Fibroblast of villous mesenchyme (primary cell): ENCODE measurements at places on chromosomes 2 and 18.
A peak's percentile ranks its signal among the peaks of the same experiment; 100 is the strongest.

- DNase-seq = no peak
Measured at GRCh38 chr18:23776306-23776705, 87.1 kb downstream of the LAMA3 start.

DNA sequence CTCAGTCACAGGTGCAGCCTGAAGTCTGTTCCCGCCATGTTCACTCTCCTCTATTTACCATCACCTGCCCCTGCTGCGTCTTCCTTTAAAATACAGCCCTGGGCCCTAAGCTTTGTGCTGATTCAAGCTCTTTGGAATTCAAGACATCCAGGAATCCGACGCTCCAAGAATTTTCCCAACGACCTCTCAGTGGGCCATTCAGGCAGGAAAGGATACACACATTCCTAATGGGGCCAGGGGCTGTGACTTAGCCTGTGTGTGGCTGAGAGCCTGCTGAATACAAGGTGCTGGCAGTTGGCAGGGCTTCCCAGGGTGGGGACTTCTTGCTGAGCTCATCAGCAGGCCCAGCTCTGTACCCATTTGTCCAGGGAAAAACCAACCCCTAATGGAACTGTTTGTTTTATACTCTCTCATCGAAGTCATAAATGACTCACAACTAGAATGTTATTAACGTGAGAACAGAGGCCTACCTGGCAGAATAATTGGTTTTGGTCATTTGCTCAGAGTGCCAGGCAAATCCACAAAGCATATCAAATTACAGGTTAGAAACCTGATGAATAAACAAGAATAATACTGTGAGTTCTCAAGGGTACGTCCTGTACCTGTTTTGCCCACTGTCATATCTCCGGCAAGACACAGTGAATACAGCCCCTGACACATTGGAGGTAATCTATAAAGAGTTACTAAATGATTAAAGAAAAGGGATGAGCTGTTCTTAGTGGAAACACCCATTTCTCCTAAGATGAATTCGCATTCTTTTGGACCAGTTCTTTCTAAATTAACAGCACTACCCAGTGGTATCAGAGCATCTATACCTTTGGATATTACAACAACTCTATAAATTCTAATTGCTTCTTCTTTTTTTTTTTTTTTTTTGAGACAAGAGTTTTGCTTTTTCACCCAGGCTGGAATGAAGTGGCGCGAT lies 12.6 kb upstream of the KCMF1 start:
- DNase-seq = peak; percentile 82

DNA sequence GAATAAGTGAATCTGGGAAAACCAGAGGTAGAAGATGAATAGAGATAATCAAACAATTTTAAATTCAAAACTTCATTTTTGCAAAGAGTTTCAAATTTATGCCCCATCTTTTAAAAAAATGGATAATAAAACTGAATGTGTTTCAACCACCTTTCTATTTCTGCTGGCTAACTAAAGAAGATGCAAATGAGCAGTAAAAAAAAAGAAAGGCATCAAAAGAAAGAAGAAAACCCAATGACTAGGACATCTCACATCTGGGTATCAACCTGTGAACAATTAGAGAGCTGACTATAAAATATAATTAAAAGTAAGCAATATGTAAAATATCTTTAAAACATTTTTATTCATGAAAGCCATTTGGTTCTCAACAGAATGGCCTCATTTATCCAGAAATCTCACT lies 2.5 kb downstream of the PGAP1 start:
- no peak for DNase-seq

- DNase-seq = peak; percentile 34
Measured at GRCh38 chr2:161159456-161160225, 587 bp upstream of the TANK start.

DNA sequence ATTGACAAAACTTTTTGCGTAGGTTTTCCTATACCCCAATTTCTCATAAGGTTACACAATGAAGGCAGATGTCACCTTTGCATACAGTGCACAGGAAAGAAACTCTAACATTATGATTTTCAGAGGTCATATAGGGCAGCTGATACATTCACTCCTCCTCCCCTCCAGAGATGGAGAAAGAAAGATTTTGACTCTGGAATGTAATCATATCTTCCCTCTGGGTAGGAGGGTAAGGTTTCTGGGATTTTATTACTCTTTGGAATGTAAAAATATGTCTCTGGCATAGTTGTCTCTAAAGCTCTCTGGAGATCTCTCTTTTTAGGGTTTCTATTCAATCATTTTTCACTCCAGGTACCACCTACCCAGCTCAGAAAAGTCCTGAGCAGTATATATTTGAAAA lies 398.3 kb downstream of the GPD2 start:
- no peak for DNase-seq

DNA sequence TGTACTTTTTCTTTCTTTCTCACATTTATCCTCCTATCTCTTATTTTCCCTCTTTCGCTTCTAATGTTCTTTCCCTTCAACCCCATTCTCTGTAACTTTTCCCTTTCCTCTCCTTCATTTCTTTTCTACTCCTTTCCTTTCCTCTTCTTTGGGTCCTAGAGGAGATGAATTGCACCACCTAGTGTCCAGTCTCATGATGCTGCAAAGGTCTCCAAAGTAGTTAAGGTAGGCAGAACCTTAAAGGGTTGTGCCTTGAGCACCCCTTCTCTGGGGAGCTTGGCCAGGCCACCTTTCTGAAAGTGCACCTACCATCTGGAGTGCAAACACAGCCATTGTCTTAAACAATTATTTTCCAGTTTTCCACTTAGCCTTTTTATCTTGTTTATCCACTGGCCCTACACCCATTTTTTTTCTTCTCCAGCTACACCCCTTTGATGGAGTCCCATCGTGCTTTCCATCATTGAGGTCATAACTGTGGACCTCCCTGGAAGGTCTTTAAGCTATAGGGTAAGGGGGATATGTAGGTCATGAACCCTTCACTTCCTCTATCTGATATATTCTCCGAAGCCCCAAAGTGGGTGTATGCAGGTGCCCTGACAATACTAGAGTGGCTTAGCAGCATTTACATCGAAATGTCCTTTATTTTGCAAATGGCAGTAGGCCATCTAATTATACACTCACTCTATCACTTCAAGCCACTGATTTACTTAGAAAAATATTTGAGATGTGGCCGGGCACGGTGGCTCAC lies 155.9 kb downstream of the ESCO1 start:
- DNase-seq = peak; percentile 71

- DNase-seq = no peak
Measured at GRCh38 chr2:27448381-27448780, 6.2 kb downstream of the KRTCAP3 start.

GRCh38 chr18:35507623-35508022 lies 9.9 kb upstream of the INO80C start:
- no peak for DNase-seq

- no peak for DNase-seq
Measured at GRCh38 chr2:82494739-82495138, 1964.3 kb downstream of the SUCLG1 start.

DNA sequence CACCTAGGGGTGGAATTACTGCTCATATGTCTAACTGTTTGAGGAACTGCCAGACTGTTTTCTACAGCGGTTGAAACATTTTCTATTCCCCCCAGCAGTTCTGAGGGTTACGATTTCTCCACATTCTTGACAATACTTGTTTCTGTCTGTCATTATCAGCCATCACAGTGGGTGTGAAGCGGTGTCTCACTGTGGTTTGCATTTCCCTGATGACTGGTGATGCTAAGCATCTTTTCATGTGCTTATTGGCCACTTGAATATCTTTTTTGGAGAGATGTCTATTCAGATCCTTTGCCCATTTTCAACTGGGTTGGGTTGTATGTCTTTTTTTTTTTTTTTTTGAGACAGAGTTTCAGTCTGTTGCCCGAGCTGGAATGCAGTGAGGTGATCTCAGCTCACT lies 63.0 kb downstream of the ADNP2 start:
- DNase-seq = no peak

- no peak for DNase-seq
Measured at GRCh38 chr18:46070815-46071652, 1.0 kb downstream of the PSTPIP2 start.

GRCh38 chr18:80254971-80255500 lies 7.7 kb upstream of the PARD6G start:
- no peak for DNase-seq

DNA sequence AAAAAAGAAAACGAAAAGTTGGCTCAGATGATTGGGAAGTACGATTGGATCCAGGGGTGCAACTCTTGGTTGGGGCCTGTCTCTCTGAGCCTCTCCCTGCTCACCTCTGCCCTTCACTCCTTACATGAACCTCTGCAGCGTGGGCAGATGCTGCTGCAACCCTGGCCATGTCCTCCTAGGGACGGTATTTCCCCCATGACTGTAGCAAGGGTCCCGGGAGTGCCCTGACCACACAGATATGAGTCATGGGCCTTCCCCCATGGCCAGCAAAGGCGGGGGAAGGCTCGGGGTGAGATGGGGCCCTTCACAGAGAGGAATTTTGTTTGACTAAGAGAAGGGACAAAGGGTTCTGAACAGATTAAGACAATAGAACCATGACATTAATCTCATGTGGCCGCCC lies 129.0 kb downstream of the NCK2 start:
- peak; percentile 72 for DNase-seq

- DNase-seq = no peak
Measured at GRCh38 chr2:40827392-40827791, 375.5 kb upstream of the SLC8A1 start.

- no peak for DNase-seq
Measured at GRCh38 chr2:46058140-46058539, 239.1 kb upstream of the EPAS1 start.

- peak; percentile 56 for DNase-seq
Measured at GRCh38 chr18:58784601-58785137, 80.0 kb upstream of the ZNF532 start.

DNA sequence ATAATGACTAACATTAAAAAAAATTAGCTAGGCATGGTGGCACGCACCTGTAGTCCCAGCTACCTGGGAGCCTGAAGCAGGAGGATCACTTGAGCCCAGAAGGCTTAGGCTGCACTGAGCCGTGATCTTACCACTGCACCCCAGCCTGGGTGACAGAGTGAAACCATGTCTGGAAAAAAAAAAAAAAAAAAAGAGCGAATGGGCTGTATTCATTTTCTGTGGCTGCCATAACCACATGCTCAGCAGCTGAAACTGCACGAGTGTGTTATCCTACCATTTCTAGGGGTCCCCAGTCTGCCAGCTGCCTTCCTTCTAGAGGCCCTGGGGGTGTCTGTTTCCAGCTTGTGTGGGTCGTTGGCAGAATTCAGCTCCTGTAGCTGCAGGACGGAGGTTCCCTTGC lies 247.8 kb downstream of the EIPR1 start:
- no peak for DNase-seq

- DNase-seq = no peak
Measured at GRCh38 chr2:180325416-180326120, 318.5 kb upstream of the CWC22 start.

DNA sequence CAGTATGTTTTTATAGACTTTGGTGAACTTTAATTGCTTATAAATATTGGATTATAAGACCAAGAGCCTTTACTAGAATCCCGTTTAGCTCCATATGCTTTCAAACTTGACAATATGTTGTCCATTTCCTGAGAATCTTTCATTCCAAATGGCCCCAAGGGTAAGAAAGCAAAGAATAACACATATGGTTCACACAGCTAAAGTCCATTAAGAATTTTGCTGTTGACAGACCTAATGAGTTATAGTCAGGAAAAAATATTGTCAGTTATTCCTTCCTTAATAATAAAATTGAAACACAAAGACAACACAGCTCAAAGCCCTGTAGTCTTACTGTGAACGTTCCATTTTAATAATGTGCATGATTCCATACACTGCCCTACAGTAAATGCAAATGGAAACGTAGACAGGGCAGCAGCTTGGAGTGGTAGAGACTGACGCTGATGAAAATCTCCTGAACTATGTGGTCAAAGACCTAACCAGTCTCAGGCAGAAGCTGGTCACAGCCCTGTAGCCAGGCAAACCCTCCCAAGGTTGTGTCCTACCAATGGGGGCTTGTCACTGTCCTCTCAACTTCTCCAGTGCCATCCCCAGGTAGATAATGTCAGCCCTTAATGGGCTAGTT lies 49.0 kb upstream of the ATIC start:
- no peak for DNase-seq

DNA sequence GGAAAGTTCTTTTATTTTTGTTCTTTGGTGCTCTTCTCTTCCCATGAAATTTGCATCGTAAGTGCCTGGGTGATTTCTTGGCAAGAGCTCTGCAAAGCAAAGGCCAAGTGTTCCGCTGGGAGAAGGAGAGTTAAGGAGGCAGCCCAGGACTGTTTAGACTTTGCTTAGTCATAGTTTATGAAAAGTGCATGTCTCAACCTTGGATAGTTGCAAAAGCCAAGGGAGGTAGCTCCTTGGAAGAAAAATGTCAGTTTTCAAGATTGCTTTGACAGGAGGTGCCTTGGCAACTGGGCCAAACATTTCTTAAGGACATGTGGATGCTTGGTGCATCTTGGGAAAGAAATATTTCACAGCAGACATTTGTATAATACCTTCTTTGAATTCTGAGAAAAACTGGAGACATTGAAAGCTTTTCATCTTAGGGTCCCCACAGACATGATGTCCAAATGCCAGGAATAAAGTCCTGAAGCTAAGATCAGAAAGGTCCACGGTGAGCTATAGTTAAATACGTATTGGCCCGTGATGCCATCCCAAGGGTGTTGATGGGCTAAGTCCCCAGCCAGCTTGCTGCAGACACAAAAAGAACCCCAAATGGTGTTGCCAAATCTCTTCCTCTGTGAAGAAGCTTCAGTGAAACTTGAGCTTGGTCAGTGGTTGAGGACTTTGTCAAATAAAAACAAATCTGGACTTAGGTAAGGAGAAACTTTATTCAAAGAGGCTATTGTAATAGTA lies 96.3 kb upstream of the THUMPD2 start:
- DNase-seq = peak; percentile 91

GRCh38 chr2:228673876-228674554 lies 492.5 kb upstream of the SPHKAP start:
- DNase-seq = peak; percentile 65

- no peak for DNase-seq
Measured at GRCh38 chr18:297936-298335, 30.1 kb upstream of the THOC1 start.

- DNase-seq = no peak
Measured at GRCh38 chr2:234493796-234494195, 3.1 kb downstream of the ARL4C start.

GRCh38 chr2:225602205-225602604 lies 202.7 kb downstream of the NYAP2 start:
- no peak for DNase-seq

DNA sequence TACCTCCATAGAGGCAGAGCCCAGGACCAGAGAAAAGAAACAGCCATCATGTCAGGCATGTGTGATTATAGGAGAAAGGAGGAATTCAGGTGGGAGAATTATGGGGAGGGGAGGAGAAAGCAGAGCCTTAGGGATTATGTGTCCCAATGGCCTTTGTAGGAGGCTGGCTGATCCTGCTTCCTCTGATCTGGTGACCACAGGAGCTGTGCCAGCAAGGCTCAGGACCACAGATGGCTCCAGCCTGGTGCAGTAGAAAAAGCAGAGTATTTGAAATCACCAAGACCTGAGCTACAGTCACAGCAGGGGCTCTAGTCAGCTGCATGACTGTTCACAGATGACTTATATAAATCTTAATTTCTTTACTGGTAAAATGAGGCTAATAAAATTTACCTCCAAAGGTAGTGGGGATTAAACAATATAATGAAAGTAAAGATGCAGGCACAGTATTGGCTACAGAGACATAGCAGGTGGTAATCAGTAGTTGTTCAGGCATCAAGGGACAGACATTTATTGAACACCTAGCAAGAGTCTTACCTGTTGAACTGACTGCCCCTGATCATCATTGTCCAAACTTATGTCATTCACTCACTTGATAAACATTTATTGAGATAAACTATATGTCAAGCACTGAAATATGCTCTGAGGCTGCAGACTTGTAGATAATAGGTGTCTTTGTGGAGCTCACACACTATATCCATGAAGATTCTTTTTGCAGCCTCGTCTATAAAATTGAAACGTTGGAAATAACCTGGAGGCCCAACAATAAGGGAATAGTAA lies 121.3 kb downstream of the MYCN start:
- no peak for DNase-seq

GRCh38 chr18:77820472-77820871 lies 570.8 kb downstream of the GALR1 start:
- no peak for DNase-seq
